ENCODE measurements at places on chromosomes 4 and X. TPM values are rescaled to one million over a fixed set of nuclear protein-coding genes. Genes with fewer than 3 reads are reported as not detected.
A peak's percentile ranks its signal among the peaks of the same experiment; 100 is the strongest.

Gene RXFP1
- not detected for total RNA-seq

Gene BTK
- 0.38 TPM for total RNA-seq

Gene GRID2
- not detected for total RNA-seq

Gene DTHD1
- 12.1 TPM for total RNA-seq

Gene CXorf49B
- not detected for total RNA-seq

Gene RAI2
- 1.1 TPM for total RNA-seq

Gene COX7B2
- total RNA-seq: not detected

- peaks cover 6% of the 10 kb centered on the region for H3K27me3 ChIP-seq
- H3K4me3 ChIP-seq: no peak overlapping the region
- no peaks in the 10 kb centered on the region for H3K4me1 ChIP-seq
These were observed 45.1 kb downstream of the NR3C2 start for GRCh38 chr4:148396986-148397673.

- DNase-seq: no peak
- H3K27me3 ChIP-seq: peaks cover 3% of the 10 kb centered on the region
- H3K27ac ChIP-seq: peak overlapping the region; percentile 28
- peaks cover 5% of the 10 kb centered on the region for H3K4me1 ChIP-seq
These were observed 57.9 kb upstream of the TEX13D start for GRCh38 chrX:124274438-124275181.

- no peak overlapping the region for H3K27ac ChIP-seq
- H3K27me3 ChIP-seq: peaks cover 18% of the 10 kb centered on the region
- H3K4me1 ChIP-seq: no peaks in the 10 kb centered on the region
- no peaks in the 10 kb centered on the region for H3K36me3 ChIP-seq
These were observed 81.7 kb upstream of the GATB start for GRCh38 chr4:151842430-151843079.

DNA sequence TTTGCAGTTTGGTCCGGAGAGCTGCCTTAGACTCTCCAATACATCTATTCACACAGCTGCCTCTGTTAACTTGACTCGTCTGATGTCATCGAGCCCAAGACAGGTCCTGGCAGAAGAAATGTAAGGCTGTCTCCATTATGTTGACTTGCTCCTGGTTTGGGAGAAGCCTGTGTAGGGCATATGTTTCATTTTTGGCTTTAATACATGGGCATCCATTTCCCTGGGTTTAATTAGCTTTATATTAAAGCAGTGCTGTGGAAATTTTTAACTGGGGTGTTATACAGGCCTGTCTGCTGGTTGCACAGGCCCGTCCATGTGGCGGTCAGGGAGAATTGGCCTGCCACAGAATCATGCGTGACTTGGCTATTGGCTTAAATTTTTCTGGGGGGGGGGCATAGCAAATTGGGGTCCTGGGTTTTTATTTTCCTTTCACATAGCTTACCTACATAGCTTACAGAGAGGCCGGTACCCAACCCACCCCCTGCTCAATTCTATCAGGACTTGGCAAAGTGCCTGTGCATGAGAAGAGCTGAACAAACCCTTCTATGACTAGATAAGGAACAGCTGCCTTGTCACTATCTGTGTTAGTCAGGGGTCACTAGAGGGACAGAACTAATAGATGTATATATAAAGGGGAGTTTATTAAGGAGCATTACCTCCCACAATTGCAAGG lies 123.5 kb upstream of the WDR1 start:
- no peaks in the 10 kb centered on the region for H3K4me1 ChIP-seq
- no peak for DNase-seq
- no peaks in the 10 kb centered on the region for H3K36me3 ChIP-seq

GRCh38 chr4:2714061-2714770 lies 41.9 kb downstream of the TNIP2 start:
- H3K27me3 ChIP-seq: no peaks in the 10 kb centered on the region
- no peak for DNase-seq
- peaks cover 7% of the 10 kb centered on the region for H3K36me3 ChIP-seq
- H3K4me3 ChIP-seq: peak overlapping the region; percentile 32
- H3K4me1 ChIP-seq: peaks cover 17% of the 10 kb centered on the region

GRCh38 chr4:8817096-8817812 lies 54.4 kb downstream of the HMX1 start:
- no peaks in the 10 kb centered on the region for H3K4me1 ChIP-seq
- peak; percentile 34 for DNase-seq
- peaks cover 11% of the 10 kb centered on the region for H3K27me3 ChIP-seq
- no peaks in the 10 kb centered on the region for H3K36me3 ChIP-seq
- no peak overlapping the region for H3K4me3 ChIP-seq

DNA sequence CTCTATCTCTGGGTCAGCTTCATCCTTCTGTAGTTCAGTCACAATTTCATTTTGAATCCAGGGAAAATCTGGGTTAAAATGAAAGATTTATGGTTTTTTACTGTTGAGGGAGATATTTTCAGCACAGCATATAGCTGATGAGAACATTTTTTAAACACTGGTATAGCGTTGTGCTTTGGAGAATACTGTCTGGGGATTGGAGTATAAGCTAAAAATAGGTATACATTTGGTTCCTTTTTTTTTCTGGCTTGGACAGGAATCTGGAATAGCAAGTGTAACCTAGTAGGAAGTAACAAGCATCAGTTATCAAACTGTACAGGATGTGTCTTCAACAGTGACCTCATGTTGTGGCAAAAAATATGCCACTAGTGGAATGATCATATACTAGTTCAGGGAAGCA lies 149.1 kb downstream of the GRXCR1 start:
- H3K27me3 ChIP-seq: no peaks in the 10 kb centered on the region
- H3K4me1 ChIP-seq: no peaks in the 10 kb centered on the region
- H3K36me3 ChIP-seq: no peaks in the 10 kb centered on the region
- no peak overlapping the region for H3K27ac ChIP-seq
- DNase-seq: no peak

DNA sequence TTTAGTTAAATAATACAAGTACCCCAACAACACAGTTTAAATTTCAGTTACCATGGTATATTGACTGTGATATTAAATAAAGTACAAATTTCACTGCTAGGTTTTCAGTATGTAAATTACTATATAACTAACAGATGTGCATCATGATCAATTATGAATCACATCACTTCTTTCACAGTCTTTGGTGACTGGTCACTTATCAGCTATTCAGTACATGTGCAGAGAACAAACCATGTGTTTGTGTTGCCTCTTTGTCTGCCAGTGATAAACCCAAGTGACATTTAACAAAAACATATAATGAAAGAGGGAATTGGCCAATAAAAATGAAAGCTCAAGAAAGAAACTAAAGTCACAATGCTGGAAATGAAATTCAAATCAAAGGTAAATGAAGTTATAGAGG lies 249.3 kb downstream of the CHIC1 start:
- DNase-seq: no peak
- H3K4me3 ChIP-seq: no peak overlapping the region
- no peak overlapping the region for H3K27ac ChIP-seq
- peaks cover 2% of the 10 kb centered on the region for H3K27me3 ChIP-seq

DNA sequence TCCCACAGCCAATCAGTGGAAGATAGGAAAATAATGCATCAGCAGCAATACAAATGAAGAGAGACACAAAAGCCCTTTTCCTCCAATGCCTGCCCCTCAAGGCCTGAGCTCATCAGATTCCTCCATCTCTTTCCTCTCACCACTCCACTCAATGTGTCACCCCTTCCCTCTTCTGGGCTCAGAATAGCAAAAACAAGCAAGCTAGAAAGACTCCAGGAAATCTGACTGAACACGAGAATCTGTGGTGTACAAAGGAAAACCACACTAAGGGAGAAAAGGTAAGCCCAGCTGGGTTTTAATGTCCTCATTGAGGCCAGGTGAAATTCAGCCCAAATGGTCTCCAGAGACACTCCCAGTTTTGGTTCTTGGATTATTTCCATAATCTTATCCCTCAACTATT lies 46.3 kb downstream of the ARHGEF9 start:
- H3K36me3 ChIP-seq: no peaks in the 10 kb centered on the region
- peaks cover 43% of the 10 kb centered on the region for H3K4me1 ChIP-seq
- H3K4me3 ChIP-seq: peak overlapping the region; percentile 47
- no peak for DNase-seq
- H3K27me3 ChIP-seq: peaks cover 6% of the 10 kb centered on the region

- no peaks in the 10 kb centered on the region for H3K4me1 ChIP-seq
- no peak overlapping the region for H3K27ac ChIP-seq
- H3K4me3 ChIP-seq: no peak overlapping the region
- DNase-seq: no peak
- H3K27me3 ChIP-seq: peaks cover 21% of the 10 kb centered on the region
- no peaks in the 10 kb centered on the region for H3K36me3 ChIP-seq
These were observed 49.5 kb downstream of the FAM13A start for GRCh38 chr4:89007338-89007939.

DNA sequence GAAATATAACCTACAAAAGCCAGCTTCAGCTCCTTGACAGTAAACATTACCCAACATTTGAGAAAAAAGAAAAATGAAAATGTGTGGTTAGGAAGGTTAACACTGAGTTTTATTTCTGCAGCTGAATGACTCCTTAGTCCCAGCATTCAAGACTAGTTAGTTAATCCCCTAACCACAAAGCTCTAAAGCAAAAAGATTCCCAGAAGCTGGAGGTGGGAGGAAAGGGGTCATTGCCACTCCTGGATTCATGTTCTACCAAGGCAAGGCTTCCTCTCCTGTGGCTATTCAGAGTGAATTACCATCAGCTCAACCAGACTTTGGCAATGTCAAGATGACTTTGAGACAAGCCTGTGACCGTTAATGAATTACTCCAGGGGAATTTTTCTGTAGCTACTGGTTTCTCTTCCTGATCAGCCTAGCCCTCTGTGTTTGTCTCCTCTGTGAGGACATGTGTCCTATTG lies 63.6 kb downstream of the HADH start:
- H3K27ac ChIP-seq: peak overlapping the region; percentile 80
- H3K27me3 ChIP-seq: no peaks in the 10 kb centered on the region
- no peak for DNase-seq
- peaks cover 7% of the 10 kb centered on the region for H3K4me1 ChIP-seq
- no peaks in the 10 kb centered on the region for H3K36me3 ChIP-seq

- H3K36me3 ChIP-seq: no peaks in the 10 kb centered on the region
- H3K27ac ChIP-seq: no peak overlapping the region
- H3K4me3 ChIP-seq: peak overlapping the region; percentile 6
These were observed 122.3 kb upstream of the TMEM164 start for GRCh38 chrX:109880629-109881028.

DNA sequence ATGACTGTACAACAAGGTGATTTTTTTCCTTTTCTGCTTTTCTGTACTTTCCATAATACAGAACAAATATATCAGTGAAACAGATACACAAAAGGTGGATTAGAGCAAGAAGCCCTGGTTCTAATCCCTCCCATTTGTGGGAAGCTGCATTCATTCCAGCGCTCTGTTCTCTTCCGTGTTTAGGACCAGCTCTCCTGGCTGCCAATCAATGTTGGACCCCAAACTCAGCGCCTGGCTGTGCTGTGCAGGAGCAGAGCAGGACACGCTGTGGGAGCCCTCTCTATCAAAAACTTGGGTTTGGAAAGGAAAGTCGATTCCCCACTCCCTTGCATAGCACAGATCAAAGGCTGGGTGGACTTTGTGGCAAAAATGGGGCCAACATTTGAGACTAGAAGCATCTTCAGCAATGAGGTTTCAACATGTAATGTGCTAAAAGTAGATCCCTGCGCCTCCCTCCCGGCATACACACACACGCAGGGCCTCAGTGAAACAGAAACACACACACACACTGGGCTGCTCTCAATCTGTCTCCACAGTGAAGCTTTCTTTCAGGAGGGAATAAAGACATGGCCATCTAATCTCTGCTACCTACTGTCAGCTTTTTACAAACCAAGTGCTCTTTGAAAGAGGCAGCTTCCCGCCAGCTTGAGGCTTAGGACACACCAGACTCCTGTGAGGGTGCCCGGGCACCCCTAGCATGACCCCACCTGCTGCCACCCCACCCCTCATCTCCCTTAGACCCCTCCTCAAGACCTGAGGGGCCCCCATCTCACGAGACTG lies 12.2 kb downstream of the WDR1 start:
- H3K4me1 ChIP-seq: peaks cover 92% of the 10 kb centered on the region
- H3K4me3 ChIP-seq: peak overlapping the region; percentile 77
- peaks cover 26% of the 10 kb centered on the region for H3K36me3 ChIP-seq

GRCh38 chr4:77073981-77074380 lies 1.8 kb downstream of the CCNI start:
- H3K27ac ChIP-seq: no peak overlapping the region
- H3K4me1 ChIP-seq: peaks cover 46% of the 10 kb centered on the region
- H3K4me3 ChIP-seq: no peak overlapping the region

DNA sequence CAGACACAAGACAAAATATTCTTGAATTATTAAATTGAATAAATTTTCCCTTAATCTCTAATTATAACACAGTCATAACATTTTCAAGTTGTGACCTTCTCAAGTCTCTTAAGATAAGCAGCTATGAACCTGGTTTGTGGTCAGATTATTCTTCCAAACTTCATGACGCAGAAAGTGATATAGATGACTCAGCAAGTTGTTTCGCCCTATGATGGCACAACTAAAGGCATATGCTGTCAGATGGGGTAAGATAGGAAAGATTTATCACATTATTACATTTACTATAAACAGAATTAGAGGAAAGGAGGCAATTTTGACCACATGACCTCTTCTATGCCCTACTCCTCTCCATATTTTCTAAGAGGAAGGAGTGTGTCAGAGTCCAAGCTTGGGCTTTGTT lies 4.6 kb upstream of the DCAF12L2 start:
- no peaks in the 10 kb centered on the region for H3K4me1 ChIP-seq
- no peak overlapping the region for H3K27ac ChIP-seq
- no peaks in the 10 kb centered on the region for H3K27me3 ChIP-seq
- no peak overlapping the region for H3K4me3 ChIP-seq
- no peak for DNase-seq

GRCh38 chr4:103915224-103915869 lies 195.6 kb upstream of the TACR3 start:
- DNase-seq: no peak
- no peaks in the 10 kb centered on the region for H3K4me1 ChIP-seq
- no peaks in the 10 kb centered on the region for H3K27me3 ChIP-seq
- H3K27ac ChIP-seq: no peak overlapping the region

DNA sequence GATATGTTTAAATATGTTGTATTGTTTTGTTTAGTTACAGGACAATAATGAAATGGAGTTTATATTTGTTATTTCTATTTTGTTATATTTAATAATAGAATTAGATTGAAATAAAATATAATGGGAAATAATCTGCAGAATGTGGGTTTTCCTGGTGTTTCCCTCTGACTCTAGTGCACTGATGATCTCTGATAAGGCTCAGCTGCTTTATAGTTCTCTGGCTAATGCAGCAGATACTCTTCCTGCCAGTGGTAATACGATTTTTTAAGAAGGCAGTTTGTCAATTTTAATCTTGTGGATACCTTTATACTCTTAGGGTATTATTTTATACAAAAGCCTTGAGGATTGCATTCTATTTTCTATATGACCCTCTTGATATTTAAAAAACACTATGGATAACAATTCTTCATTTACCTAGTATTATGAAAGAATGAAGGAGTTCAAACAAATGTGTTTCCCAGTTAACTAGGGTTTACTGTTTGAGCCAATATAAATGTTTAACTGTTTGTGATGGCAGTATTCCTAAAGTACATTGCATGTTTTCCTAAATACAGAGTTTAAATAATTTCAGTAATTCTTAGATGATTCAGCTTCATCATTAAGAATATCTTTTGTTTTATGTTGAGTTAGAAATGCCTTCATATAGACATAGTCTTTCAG lies 26.9 kb downstream of the NUDT6 start:
- no peak overlapping the region for H3K27ac ChIP-seq
- peaks cover 14% of the 10 kb centered on the region for H3K4me1 ChIP-seq
- DNase-seq: no peak
- H3K36me3 ChIP-seq: peaks cover 2% of the 10 kb centered on the region
- no peaks in the 10 kb centered on the region for H3K27me3 ChIP-seq
- no peak overlapping the region for H3K4me3 ChIP-seq

Data from natural killer cell treated with Interleukin-12 subunit alpha and Interleukin-12 subunit beta and Interleukin-15 and Interleukin-18, amount 100 ng/mL, for 72 hours (primary cell).